Left ventricle myocardium superior (tissue), 1 donor: ENCODE measurements at places on chromosomes 3 and 15. TPM values are rescaled to one million over a fixed set of nuclear protein-coding genes. Genes with fewer than 3 reads are reported as not detected.

CIP2A gene
- total RNA-seq, result 1.3 TPM

GOLGA6A gene
- not detected for total RNA-seq

RETNLB gene
- not detected for total RNA-seq

DNASE1L3 gene
- total RNA-seq, result 1.9 TPM

GRCh38 chr3:124442463-124442862 lies 287.8 kb upstream of the UMPS start:
- DNase-seq, result no peak

DNA sequence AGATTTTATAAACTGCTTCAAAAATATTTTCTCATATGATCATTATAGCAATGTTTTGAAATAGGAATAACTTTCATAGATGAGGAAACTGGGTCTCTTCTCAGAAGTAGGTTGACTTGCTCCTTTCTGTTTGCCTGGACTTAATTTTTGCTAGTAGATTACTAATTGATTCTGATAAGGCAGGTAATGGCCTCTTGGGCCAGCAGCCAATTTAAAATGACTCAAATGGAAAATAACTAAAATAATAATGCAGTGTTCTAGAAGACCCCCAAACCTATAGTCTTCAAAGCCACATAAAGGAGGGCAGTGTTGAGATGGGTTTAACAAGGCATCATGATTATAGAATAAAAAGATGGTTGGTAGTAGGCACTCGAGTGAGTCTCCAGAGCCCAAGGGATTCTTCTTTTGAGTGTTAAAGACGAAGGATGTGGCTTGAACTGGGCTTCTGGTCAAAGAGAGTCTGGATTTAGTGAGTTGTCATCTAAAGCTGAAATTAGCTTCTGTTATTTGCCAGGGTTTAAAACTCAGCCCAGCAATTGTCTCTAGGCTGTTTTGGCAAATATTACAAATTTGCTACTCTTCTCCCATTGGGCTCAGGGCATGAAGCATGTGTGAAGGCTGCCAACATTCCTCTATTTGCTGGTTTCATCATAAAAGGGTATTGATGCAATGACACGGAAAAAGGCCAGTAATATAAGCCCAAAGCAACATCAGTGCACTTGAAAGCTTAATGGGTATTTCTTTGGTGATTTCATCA lies 297.1 kb upstream of the MEIS2 start:
- no peak for DNase-seq

DNA sequence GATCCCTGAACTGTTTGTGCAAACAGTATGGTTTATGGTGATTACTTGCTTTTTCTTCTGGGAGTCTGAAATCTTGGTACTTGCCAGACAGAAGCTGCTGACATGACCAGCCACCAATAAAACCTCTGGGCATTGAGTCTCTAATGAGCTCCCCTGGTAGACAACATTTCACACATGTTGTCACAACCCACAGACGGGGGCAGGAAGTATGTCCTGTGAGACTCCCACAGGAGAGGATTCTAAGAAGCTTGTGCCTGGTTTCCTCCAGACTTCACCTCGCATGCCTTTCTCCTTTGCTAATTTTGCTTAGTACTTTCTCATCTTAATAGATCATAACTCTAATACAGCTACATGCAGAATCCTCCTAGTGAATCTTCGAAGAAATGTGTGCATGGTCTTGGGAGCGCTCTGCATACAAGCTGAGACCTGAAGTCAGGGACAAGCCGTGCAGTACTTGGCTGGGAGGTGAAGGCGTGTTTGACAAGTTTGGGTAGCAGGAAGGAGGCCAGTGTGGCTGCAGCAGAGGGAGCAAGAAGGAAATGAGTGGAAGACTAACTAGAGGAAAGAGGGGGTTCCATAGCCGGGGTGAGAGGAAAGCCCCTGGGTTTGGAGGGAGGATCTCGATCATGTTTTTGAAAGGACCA lies 49.0 kb downstream of the B3GNT5 start:
- no peak for DNase-seq

GRCh38 chr3:156649681-156650080 lies 24.7 kb upstream of the TIPARP start:
- no peak for DNase-seq
